ENCODE measurements at places on chromosomes 7 and 10.
A peak's percentile ranks its signal among the peaks of the same experiment; 100 is the strongest.

GRCh38 chr7:84975586-84976185 lies 211.2 kb downstream of the SEMA3D start:
- DNase-seq: peak; percentile 57

DNA sequence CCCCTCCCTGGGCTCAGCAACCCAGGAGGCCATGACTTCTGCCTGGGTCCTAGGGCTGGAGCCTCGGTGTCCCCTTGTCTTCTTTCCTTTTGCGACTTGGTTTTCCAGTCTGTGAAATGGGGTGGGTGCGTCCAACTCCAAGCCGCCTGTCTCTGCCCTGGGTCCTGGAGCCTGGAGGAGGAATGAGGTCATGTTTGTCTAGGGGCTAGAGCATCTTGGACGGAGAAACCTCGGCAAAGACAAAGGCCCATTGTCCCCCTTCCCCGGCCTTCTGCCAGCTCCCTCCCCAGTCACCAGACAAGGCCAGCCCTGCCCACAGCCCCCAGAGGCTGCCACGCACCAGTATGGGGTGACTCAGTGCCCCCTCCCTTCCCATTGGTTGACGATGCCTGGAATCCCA lies 39.8 kb upstream of the ELN start:
- no peak for DNase-seq

- DNase-seq: no peak
Measured at GRCh38 chr7:77351539-77352004, 64.6 kb downstream of the GSAP start.

GRCh38 chr7:111005445-111005844 lies 85.5 kb upstream of the LRRN3 start:
- peak; percentile 37 for DNase-seq

DNA sequence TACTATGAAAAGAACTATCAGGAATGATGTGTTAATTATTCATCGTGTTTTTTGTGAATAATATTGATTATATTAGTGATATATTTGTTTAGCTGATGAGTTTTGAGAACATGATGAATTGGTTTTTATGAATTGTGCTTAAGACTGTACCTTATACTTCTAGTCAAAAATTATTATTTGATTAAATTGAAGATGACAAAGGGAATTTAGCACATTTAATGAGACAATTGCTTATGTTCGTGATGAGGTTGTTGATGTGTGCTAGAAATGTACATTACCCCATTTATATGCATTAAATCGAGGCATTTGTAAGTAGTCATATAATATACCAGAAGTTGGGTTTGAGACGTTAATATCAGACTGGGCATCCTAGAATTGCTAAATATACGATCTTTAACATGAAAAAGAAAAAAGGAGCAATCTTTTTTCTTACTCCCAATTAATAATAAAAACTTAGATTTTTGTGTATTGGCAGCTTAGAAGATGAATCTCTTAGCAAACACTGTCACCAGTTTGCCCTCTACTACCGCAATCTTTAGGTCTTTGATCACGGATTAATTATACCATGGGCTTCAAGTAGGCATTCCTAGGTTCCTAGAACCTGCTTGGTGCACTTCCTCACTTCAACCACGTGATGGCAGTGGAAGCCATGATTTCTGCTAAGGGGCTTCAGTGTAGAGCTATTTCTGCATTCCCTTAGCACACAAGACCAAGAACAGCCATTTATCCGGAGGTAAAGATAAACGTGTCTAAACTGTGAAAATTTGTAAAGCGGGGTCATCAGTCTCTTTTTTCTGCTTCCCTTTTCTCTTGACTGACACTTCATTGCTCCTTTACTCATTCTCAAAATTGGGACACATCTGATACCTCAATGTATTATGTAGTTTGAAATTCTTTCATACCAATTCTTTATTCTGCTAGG lies 1.6 kb downstream of the KLHDC10 start:
- peak; percentile 83 for DNase-seq

DNA sequence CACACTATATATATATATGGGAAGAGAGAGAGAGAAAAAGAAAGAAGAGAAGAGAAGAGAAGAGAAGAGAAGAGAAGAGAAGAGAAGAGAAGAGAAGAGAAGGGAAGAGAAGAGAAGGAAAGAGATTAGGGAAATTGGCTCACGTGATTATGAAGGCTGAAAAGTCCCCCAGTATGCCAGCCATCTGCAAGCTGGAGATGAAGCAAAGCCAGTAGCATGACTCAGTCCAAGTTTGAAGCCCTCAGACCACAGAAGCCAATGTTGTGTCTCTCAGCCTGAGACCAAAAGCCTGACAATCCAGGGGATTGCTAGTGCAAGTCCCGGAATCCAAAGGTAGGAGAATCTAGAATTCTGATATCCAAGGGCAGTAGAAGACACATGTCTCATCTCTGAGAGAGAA lies 206.3 kb upstream of the PRSS1 start:
- peak; percentile 81 for DNase-seq

DNA sequence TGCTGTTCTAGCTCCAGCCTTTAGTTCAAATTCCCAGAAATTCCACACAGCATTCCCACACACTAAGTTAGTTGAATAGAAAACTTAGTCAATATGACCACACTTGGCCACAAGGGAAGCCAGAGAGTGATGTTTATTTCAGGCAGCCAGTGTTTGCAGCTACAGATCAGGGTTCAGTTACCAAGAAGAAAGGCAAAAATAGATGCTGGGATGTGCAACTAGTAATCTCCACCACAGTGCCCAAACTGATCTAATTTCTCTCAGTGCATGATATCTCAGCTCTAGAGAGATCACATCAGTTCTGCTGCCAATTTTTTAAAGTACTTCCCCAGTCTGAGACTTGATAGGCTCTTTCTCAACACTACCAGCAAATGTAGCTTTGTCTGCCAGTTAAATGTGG lies 17.6 kb downstream of the SLF2 start:
- DNase-seq: no peak

All from AG10803 (cell line).